Fibroblast of gingiva (primary cell): ENCODE measurements at places on chromosomes 16 and 17.

GRCh38 chr17:40319651-40320540, 10.9 kb downstream of the RARA start:
- no peak for DNase-seq

DNA sequence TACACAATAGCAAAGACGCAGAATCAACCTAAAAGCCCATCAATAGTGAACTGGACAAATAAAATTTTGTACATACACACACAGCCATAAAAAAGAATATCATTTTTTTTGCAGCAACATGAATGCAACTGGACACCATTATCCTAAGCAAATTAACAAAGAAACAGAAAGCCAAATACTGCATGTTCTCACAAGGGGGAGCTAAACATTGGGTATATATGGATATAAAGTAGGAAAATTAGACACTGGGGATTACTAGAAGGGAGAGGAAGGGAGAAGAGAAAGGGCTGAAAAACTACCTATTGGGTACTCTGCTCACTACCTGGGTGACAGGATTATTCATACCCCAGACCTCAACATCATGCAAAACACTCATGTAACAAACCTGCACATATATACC, 28.2 kb downstream of the ADAMTS18 start:
- DNase-seq: peak; percentile 3

GRCh38 chr17:72302735-72303134, 181.9 kb downstream of the SOX9 start:
- no peak for DNase-seq

DNA sequence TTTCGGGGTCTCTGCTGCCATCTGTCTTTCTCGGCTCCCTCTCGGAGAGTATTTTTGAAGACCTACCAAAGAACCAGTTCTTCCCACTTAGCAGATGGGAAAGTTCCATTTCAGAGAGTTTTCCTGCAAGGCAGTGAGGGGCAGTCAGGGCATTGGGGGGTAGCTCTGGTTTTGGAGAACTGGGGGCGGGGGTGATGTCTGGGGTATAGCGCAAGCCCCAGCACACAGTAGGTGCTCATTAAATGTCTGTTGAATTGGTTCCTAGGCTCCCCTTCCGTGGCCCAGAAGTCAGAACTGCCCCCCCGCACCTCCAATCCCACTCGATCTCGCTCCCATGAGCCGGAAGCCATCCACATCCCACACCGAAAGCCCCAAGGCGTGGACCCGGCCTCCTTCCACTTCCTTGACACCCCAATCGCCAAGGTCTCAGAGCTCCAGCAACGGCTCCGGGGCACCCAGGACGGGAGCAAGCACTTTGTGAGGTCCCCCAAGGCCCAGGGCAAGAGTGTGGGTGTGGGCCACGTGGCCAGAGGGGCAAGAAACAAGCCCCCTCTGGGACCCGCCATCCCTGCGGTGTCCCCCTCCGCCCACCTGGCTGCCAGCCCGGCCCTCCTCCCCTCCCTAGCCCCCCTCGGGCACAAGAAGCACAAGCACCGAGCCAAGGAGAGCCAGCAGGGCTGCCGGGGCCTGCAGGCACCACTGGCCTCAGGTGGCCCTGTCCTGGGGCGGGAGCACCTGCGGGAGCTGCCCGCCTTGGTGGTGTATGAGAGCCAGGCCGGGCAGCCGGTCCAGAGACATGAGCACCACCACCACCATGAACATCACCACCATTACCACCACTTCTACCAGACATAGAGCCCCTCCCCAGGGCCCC, 47.9 kb downstream of the SNX20 start:
- no peak for DNase-seq

DNA sequence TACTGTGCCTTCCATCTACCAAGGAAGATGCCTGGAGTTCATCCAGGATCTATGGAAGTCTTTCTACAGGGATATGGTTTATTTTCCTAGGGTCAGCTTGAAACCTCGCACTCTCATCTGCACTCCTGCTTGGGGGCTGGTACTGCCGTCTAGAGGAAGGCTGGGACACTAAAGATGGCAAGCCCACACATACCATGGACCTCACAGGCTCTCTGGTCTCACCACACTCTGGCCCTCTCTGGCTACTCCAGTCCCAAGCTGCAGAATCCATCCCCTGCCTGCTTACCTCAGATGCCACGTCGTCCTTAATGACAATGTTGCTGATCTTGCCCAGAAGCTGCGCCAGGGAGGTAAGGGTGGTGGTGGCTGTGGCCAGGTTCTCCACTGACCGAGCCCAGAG, 2.1 kb upstream of the UNC119 start:
- no peak for DNase-seq

DNA sequence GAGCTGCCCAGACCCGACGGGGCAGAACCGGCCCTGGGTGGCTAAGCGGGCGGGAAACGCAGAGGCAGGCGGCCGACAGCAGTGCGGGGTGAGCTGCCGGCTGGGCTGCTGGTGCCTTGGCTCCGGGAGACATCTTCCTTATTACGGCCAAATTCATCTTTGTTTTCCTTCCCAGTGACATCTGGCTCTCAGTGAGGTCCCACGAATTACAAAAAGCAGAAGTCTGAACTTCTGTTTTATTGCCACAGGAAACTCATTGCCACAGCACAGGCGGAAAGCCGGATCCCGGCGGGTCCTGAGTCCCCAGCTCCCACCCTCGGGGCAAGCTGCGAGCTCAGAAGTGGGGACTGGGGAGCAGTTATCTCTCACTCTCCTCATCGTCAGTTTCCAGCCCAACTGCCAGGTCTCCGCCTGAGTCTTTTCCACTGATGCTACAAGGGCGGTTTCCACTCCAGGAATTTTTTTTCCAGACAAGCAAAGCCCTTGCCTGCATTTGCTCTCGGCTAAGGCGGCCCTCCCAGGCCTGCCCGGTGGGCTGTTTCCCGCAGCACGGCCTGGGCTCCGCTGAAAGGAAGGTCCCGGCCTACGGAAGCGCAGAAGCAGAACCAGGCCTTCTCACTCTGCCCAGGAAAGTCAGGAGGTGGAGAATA, 40.3 kb downstream of the CBFA2T3 start:
- no peak for DNase-seq

DNA sequence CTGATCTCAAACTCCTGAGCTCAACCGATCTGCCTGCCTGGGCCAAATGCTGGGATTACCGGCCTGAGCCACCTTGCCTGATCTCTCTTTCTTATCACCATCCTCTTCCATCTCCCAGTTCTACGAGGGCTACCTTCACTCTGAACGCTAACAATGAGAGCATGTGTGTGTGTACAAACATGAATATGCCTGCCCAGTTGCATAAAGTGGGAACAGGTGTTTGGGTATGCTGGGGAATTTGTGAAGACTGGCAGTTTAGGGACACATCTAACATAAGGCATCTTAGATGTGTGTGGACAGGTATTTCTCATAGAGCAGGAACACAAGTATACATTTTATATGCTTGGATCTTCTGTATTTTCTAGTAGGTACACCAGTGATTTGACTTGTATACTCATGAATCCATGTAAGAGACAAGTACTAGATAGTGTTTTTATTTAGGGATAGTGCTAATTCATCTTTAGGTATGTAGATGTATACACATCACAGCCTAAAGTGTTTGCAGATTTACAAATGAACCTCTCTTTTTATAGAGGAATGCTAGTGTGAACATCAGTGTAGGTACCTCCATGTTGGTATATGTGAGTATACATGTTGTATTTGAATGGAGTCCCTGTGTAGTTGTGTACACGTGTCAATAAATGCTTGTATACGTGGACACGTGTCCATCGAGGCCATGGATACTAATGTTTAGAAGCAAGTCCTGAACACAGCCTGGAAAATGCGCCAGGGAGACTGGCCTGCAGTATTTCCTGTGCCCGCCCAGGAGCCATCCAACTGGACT, 1.2 kb upstream of the DLX4 start:
- no peak for DNase-seq

- no peak for DNase-seq
These were observed 999.9 kb downstream of the KCNJ18 start for GRCh38 chr17:22692066-22692805.

DNA sequence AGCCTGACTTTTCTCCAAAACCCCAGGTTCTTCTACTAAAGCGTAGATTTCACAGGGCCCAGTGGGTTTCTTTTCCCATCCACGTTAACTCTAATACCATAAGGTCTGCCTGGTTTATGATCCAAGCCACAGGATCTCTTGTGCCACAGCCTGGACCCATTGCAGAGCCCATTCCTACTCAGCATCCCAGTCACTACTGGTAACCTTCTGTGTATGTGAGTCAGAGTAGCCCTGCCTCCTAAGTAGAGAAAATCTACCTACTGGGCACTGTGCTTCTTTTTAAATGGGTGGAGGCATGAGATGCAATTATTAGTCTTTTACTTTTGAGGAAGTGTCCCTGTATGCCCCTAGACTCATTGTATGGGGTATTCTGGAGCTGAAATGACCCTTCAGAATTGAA, 13.5 kb downstream of the CCL11 start:
- no peak for DNase-seq

- no peak for DNase-seq
These were observed 158.6 kb upstream of the ZNF267 start for GRCh38 chr16:31714903-31715504.

GRCh38 chr17:49646391-49647255, 31.3 kb downstream of the SPOP start:
- peak; percentile 63 for DNase-seq

GRCh38 chr17:79698146-79698846, 32.4 kb upstream of the ENPP7 start:
- DNase-seq: no peak

GRCh38 chr17:9985646-9986045, 80.6 kb upstream of the RCVRN start:
- DNase-seq: no peak

GRCh38 chr17:32873114-32873513, 3.8 kb downstream of the MYO1D start:
- no peak for DNase-seq

DNA sequence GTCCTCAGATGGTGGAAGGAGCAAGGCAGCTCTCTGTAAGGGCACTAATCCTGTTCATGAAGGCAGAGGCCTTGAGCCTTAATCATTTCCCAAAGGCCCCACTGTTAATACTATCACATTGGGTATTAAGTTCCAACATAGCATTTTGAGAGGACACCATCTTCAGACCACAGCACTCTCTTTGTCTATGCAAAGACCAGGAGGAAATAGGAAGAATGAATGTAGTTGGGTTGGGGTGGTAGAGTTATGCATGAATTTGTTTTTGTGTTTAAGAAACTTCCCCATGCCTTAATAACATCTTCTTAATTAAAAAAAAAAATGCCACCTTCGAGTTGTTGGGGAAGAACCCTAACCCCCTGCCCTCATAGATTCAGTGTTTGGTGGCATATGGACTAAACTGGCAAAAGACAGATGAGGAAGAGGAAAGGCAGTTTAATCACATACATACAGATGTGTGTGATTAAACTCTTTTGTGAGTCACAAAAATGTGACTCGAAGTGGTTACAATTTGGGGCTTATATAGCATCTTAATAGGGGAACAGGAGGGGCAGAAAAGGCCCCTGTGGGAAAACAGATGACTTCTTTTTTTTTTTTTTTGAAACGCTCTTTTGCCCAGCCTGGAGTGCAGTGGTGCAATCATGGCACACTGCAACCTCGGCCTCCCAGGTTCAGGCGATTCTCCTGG, 35.0 kb upstream of the SLC5A10 start:
- DNase-seq: peak; percentile 62
